Activated CD4-positive, alpha-beta T cell treated with anti-CD3 and anti-CD28 coated beads for 1 hour (primary cell): ENCODE measurements at places on chromosomes 1 and 21.

DNA sequence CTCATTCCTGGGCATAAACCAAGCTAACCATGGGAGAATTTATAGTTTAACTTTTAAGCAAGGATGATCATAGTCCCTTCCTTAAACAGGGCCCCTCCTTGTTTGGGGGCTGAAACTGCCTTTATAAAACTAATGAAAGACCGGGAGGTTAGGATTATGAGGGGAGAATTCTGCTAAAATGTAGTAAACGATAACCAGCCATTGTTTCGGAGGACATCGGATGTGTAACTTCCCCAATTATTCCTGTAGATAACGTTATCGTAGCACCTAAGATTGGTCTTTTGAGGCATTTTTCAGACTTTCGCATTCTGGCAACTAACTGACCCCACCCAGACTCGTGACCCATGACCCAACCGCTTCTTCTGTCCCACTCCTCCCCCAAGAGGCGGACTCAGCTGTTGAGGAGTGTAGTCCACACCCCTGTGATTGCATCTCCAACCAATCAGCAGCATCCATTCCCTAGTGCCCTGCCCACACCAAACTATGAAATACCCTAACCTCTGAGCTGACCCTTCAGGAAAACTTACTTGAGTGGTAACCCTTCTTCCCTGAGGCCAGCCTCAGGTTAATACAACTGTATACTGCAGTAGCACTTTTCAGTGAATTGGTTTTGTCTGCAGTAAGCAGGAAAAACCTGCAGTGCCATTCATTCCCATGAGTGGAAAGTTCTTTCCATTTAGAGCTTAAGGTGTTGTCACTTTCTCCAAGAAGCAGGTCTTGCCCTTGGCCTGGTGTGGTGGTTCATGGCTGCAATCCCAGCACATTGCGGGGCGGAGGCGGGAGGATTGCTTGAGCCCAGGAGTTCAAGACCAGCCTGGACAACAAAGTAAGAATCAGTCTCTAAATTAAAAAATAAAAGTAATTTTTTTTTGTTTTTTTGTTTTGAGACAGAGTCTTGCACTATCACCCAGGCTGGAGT lies 823 bp upstream of the SYF2 start:
- no peak for DNase-seq

DNA sequence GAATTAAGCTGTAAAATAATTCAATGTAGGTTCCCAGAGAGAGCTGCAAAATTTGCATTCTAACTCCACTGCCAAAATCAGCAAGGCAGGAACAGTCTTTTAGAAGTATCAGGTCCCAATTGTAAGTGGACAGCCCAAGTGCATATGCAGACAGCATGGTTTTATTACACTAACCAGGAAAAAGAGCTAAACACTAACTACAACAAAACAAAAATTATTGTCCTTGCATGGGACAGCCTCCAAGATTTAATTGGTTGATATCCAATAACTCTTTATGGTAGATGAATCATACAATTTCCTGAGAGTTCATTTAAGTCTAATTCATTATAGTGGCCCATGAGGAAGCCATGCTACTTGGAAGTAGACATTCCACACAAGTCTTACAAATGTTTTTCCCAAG lies 154.3 kb upstream of the ZNF648 start:
- no peak for DNase-seq

GRCh38 chr1:222098404-222098803 lies 356.5 kb upstream of the DUSP10 start:
- DNase-seq = no peak

GRCh38 chr21:31290765-31291164 lies 53.3 kb downstream of the TIAM1 start:
- DNase-seq = no peak

DNA sequence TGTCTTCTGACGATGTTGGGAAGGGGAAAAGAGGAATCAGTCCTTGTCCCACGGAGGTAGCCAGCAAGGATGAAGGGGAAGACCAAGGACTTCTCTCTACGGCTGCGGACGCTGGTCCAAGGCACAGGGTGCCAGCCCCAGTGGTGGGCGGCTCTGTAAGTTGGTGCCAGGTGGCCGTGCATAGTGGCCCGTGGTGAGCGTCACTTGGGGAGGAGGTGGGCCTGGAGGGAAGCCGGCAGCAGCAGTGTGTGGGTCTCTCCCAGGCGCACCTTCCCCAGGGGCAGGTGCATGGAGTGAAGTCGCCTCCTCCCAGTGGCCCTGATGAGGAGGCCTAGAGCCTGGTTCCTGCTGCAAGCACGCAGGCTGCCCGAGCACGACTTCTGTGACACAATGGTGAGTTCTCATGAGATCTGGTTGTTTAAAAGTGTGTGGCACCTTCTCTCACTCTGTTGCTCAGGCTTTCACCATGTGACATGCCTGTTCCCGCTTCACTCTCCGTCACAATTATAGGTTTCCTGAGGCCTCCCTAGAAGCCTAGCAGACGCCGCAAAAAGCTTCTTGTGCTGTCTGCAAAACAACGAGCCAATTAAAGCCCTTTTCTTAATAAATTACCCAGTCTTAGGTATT lies 43.6 kb upstream of the TIAM1 start:
- DNase-seq = no peak
